Transverse colon (tissue), 4 donors: ENCODE measurements at places on chromosomes 3 and 15. TPM values are rescaled to one million over a fixed set of nuclear protein-coding genes. Genes with fewer than 3 reads are reported as not detected.
A peak's percentile ranks its signal among the peaks of the same experiment; 100 is the strongest.

- no peak for DNase-seq
Measured at GRCh38 chr3:69160525-69160924, 38.1 kb upstream of the LMOD3 start.

DNA sequence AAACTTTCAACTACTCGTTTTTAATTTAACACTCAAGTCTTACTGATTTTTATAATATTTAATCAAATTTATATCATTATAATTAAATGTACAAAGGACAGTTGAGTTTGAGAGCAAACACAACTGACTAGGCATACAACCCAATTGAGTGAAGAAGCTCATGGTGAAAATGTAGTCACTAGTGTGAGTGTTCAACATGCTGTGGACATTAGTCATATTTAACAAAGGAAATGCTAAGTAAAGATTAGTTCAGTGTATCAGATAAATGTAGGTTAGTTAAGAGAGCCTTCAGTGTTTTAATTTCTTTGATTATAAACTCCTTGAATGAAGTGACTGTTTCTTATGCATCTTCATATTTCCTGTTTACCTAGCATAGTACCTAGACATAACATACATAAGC lies 444.2 kb upstream of the GOLIM4 start:
- DNase-seq, result no peak

DNA sequence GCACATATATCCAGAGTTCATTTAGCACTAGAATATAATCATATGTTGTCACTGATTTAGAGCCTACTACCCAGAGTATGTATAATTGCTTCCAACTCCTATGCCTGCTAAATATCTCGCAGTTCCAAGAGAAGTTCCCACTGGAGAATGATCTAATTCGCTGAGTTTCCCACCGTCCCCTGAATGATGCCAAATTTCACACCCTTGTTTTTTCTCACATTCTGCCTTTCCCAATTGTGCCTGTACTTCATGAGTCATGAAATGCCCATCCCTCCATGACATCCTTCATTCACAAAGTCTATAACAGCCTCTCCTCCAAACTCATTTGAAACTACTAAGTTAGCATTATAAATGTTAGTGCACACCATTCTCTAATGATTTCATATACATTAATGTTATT lies 177.2 kb downstream of the CBLB start:
- no peak for DNase-seq

DNA sequence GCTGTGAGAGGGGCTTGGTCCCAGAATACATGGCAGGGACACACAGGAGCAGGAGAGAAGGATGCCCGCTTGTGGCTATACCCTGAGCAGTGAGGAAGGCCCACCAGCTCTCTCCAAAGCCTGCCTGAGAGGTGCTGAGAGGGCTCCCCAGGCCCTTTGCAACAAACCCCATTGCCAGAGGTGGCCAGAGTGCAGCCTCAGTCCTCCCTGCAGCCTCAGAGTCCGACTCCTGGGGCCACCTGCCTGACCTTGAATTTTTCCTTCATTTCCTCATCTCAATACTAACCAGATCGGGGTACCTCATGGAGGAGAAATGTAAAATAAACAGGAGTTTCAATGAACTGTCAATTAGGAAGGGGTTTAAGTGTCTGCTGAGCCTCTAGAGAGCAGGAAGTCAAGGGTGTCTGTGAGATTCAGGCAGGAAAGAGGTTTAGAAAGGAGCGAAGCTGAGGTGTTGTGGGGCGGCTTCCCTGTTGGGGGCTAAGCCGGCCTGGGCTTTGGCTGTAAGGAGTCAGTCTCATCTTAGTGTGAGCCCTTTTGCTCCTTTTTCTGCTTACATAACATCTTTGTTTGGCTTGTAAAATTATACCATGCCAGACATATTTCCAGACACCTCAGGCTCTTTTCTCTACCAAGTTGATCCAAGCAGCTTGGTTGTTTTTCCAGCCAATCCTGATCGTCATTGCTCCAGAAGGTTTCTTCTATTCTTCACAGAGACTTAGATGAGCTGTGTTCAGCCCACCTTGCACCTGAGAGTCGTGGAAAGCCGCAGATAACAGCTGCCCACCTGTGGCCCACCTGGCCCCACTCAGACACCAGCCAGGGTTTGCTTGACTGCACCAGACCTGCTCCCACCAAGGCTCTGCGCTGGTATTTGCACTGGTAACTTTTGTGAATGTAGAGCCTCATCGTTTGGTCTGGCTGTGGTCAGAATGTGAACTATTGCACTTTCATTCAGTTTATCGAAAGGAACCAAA lies 36.7 kb downstream of the CMTM7 start:
- no peak for DNase-seq

GOLIM4 gene
- total RNA-seq, result 105 TPM

CCDC9B gene
- total RNA-seq, result 22.0 TPM

GRCh38 chr15:48855501-48856440 lies 22.2 kb upstream of the EID1 start:
- DNase-seq, result peak; percentile 40

DNA sequence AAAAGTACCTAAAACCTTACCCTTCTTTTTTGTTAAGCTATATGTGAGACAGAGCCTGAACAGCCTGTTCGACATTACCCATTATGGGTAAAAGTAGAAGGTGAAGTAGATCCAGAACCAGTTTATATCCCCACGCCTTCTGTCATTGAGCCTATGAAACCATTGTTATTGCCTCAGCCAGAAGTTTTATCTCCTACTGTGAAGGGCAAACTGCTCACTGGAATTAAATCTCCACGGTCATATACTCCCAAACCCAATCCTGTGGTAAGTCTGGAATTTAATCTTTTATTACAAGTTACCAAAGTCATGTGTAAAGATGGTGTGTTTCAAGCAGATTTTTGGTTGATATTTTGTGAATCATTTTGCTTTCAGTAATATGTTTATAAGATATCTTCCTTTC lies 47.1 kb upstream of the MAPKBP1 start:
- DNase-seq, result no peak

GRCh38 chr3:50373146-50374051 lies 14.1 kb upstream of the TMEM115 start:
- DNase-seq, result no peak

GRCh38 chr3:179464323-179465092 lies 13.2 kb upstream of the GNB4 start:
- DNase-seq, result no peak

CCDC39 gene
- not detected for total RNA-seq

DNA sequence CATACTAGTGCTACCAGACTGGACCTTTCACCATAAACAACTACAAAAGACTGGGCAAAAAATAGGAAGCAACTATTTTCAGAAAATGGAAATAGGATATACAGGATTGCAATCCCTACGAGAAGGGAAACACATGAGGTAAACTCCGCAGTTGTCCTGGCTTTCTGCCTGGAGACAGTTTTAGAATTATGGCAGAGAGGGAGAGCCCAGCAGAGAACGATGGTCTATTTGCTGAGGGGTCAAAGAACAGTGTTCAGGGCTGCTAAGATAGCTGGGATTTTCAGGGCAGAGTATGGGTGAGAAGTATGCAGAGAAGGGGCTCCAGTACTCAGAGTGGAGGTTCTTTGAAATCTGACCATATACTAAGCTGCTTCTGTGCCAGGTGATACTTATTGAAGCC lies 163.4 kb downstream of the CHDH start:
- DNase-seq, result no peak

- no peak for DNase-seq
Measured at GRCh38 chr3:151446002-151446340, 14.9 kb downstream of the IGSF10 start.

KATNBL1 gene
- 99.9 TPM for total RNA-seq

GRCh38 chr3:178597371-178597770 lies 61.1 kb downstream of the KCNMB2 start:
- DNase-seq, result no peak

GRCh38 chr15:68510558-68510957 lies 68.2 kb upstream of the CORO2B start:
- no peak for DNase-seq

- no peak for DNase-seq
Measured at GRCh38 chr15:101038327-101039003, 119.3 kb downstream of the LRRK1 start.

- DNase-seq, result no peak
Measured at GRCh38 chr3:189013224-189013888, 158.4 kb upstream of the TPRG1 start.

SLC28A2 gene
- 2.5 TPM for total RNA-seq

- DNase-seq, result no peak
Measured at GRCh38 chr3:45273681-45274515, 47.8 kb upstream of the TMEM158 start.

CCK gene
- total RNA-seq, result 1.9 TPM

SOX2 gene
- total RNA-seq, result 0.60 TPM

DNA sequence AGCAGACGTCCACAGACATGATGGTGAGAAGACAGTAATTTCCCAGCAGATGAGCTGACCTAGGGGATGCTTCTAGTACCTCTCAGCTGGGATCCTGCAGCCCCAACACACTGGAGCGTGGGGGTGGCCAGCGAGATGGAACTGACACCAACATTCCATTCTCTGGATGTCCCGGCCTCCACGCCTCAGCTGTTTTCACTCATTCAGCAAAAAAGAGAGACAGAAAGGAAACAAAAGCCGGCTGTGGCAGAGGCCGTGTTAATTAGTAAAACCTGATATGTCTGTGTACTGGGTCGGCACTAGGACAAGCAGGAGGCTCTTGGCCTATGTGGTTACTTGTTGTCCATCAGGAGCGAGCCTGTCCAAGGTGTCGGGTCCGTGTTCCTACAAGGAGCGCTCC lies 82.6 kb upstream of the MYZAP start:
- no peak for DNase-seq

NOX5 gene
- total RNA-seq, result not detected
